ENCODE measurements at places on chromosomes 4 and X.

DNA sequence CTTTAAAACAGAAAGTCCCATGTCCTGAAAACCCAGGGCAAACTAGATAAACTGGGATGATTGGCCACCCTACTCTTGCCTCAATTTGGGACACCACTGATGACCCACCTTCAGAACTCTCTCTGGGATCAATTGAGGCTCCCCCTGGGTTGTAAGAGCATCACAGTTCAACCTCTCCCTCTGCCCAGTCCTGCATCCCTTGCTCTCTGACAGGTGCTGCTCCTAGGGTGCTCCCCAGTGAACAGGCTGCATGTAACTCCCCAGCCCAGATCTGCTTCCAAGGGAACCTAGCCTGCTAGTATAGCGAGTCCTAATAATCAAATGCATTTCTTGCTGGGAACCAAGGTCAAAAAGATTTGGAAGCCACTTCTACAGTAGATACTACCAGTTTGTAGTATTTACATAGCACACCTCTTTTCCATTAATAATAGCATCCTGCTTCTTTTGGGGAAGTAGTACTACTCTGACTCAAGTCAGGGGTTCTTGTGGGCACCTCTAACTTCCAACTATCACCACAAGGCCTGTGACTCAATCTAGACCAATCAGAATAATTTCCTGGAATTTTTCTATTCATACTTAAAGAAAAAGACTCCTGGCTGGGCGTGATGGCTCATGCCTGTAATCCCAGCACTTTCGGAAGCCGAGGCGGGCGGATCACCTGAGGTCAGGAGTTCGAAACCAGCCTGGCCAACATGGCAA is 42.1 kb upstream of the SPINK2 start:
- no peak for DNase-seq

DNA sequence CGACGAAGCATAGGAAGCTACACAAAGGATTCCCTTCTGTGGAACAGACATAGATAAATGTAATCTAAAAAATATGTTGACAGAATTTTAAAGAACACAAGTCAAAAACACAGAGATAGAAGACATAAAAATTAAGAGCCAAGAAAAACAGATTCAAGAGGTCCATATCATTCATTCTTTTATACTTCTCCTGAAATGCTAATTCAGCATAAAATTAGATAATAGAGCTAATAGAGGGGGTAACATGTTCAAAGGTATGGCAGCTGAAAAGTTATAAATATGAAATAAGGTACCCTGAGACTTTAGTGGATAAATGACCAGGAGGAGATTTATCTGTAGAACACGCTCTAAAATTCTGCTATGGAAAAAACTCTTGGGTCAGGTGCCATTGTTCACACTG is 37.4 kb upstream of the PRSS48 start:
- DNase-seq = no peak

GRCh38 chrX:71911731-71912050 is 1.0 kb downstream of the NHSL2 start:
- DNase-seq = no peak

DNA sequence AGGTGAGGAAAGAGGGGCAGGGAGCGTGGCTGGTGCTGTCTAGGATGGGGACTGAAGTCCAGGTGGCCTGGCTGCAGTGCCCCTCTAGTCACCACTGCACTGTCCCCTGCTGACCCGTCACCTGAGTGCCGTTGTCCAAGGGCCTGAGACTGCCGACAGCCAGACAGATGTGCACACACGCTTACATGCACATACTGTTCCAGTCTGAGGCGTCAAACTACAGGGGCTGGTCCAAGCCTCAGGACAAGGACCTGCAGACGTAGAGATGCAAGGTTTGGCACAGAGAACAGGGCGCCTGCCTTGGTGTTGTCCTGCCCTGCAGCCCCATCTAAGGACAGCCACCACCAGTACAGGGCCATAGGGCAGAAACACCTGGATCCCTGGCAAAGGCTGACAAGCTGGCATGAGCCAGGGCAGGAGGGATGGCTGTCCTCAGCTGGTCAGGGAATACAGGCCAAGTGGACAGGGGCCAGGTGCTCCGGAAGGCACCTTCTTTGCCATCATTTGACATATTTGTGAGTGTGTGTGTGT is 1.7 kb downstream of the SLC2A9 start:
- no peak for DNase-seq

- DNase-seq = no peak
Observed at GRCh38 chr4:73053974-73054480, 15.5 kb downstream of the COX18 start.

DNA sequence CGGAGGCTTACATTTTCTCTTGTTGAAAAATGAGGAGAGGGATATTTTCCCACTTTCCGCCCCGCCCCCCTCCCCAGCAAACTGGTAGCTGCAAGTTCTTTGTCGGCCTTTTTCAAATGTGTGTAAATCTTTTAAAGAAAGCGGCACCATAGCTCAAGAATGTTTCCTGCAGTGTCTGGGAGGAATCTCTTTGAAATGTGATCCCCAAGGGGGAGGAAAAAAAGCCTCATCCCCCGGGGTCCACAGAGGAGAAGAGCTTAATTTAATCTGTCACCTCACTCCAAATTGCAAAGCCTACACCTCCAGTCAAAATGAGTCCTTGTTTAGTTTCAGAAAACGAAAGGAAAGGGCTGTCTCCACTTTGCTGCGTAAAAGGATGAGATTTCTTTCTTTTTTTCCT is 34.8 kb downstream of the ASMT start:
- DNase-seq = no peak

- no peak for DNase-seq
Observed at GRCh38 chr4:122701965-122702364, 30.5 kb upstream of the BBS12 start.

- no peak for DNase-seq
Observed at GRCh38 chrX:45274576-45274975, 73.9 kb upstream of the DIPK2B start.

DNA sequence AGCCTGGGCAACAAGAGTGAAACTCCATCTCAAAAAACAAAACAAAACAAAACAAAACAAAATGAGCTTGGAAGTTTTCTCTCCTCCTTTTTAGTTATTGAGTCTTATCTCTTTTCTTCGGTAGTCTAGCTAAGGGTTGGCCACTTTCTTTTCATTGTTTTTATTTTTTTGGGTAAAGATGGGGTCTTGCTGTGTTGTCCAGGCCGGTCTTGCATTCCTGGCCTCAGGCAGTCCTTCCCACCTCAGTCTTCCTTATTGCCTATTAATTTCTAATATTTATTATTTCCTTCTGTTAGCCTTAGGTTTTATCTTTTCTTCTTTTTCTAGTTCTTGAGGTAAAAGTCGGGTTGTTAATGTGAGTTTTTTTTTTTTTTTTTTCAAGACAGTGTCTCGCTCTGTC is 16.4 kb downstream of the METAP1 start:
- DNase-seq = no peak

- DNase-seq = peak; percentile 69
Observed at GRCh38 chr4:112060212-112060611, 85.0 kb upstream of the FAM241A start.

DNA sequence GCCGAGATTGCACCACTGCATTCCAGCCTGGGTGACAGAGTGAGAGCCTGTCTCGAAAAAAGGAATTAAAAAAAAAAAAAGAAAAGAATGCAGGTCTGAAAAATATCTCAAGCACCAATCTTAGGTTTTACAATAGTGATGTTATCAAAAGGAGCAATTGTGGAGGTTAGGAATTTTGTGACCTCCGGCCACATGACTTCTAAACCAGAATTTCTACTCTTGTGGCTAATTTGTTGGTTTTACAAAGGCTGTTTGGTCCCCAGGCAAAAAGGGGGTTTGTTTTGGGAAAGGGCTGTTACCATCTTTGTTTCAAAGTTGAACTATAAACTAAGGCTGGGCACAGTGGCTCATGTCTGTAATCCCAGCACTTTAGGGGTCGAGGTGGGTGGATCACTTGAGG is 15.4 kb upstream of the ZNF41 start:
- DNase-seq = peak; percentile 22

Measured in SK-MEL-5 (cell line).